ENCODE measurements at places on chromosomes 6 and 20.

- no peak for DNase-seq
Observed at GRCh38 chr6:108966855-108967755, 118.9 kb downstream of the ARMC2 start.

- DNase-seq: peak; percentile 47
Observed at GRCh38 chr20:20710443-20711315, 1.8 kb downstream of the RALGAPA2 start.

DNA sequence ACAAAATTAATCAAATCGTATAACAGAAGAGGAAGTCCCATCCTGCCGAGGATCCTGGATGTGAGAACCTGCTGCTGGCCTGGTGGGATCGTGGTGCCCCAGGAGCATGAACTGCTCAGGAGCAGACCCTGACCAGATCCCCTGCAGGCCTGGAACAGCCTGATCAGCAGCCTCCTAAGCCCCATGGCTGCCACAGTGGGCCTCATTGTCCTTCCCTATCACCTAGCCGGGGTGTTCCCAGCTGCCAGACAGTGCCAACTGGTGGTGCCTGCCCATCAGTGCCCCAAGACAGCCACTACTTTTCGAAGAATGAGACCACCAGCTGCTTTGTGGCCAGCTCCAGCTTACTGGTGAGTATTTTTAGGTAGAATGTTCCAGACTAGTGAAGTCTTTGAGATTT lies 19.6 kb upstream of the MAS1L start:
- no peak for DNase-seq

DNA sequence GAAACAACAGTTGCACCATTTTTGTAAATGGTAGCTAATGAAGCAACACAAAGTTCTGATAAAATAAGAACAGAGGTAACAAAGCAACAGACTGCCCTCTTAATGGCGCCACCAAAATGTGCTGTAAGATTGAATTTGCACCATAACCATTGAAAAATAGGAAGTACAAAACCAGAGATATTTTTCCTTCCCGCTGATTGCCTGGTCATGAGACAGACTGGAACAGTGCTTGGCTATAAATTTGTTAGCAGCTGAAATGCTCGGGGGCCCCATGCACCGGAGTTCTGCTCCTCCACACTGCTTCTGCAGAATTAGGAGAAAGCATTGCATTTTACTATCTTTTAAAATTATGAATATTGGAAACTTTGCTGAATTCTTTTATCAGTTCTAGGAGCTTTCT lies 164.4 kb upstream of the QKI start:
- no peak for DNase-seq

DNA sequence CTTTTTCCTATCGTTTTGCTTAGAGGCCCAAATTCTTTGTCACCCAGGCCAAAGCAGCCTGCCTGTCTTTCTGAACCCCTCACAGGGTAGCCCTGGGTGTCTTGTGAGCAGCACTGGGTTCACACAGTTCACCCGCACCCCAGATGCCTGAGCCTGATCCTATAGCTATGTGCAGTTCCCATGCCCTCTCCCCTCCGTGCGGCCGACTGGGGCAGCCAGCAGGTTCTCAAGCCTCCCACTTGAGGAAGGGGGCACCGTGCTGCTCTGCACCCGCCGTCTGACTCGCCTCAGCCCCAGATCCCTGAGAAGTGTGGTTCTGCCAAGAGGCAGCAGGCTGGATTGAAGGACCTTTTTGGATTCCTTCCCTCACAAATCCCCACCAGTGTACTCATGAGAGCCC lies 89.0 kb downstream of the PSMB1 start:
- no peak for DNase-seq

- no peak for DNase-seq
Observed at GRCh38 chr6:4788953-4789584, 12.9 kb downstream of the CDYL start.

- no peak for DNase-seq
Observed at GRCh38 chr20:48777005-48777404, 50.8 kb downstream of the PREX1 start.

DNA sequence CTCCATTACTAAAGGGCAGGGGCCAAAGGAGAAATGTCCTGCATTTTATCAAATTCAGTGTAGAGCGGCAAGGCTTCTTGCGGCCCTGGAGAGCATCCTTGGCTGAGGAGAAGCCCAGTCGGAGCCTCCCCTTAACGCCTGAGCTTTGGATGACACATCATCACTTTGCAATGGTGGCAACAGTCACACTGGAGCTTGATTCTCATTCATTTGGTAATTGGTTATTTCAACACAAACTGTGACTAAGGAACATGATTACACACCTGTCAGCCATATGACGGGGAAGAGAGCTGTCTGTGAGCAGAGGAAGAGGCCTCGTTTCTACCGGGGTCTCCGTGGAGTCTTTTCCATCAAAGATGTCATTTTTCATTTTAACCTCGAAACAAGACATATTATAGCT lies 81.4 kb downstream of the SOBP start:
- no peak for DNase-seq

DNA sequence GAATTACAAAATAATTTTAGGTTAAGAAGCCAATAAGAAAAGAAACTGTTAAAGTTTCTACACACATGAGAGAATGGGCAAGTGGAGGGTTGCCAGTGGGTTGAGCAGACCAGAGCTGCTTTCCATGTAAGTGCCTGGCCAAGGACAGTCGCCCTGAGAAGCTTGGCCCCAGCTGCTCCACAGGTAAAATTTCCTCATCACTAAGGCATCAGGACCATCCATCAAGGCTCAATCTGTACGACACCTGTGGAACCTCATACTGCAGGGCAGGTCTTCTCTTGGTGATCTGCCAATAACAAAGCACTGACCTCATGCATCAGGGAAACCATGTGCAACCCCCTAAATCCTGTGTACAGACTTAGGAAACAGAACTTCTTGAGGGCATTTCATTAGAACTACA lies 115.4 kb downstream of the INSM1 start:
- DNase-seq: no peak

DNA sequence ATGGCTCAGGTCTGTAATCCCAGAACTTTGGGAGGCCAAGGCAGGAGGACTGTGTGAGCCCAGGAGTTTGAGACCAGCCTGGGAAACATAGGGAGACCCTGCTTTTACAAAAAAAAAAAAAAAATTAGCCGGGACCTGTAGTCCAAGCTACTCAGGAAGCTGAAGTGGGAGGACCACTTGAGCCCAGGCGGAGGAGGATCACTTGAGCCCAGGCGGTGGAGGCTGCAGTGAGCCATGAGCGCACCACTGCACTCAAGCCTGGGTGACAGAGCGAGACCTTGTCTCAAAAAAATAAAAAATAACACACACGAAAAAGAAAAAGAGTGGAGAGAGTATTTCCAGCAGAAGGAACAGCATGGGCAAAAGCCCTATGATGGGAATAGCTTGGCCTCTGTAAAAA lies 2.0 kb downstream of the TTLL9 start:
- DNase-seq: no peak

DNA sequence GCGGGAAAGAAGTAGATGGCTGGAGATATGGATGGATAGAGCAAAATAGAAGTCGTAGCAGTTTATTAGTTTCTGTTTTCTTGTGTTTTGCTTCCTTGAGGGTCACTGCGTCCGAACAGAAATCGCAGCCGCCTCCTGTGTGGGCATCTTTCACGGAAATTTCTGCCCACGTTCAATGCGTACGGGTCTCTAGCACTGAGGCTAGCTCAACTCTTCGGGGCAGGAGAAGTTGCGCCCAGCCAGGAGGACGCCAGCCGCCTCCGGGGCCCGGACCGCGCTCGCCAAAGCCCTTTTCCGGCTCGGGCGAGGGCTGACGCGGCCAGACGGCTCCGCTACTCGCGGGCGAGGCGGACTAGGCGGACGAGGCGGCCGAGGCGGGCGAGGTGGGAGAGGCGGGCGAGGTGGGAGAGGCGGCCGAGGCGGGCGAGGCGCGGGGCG lies 814 bp downstream of the TFAP2B start:
- no peak for DNase-seq

GRCh38 chr6:111406200-111406721 lies 76.8 kb downstream of the REV3L start:
- DNase-seq: no peak

- no peak for DNase-seq
Observed at GRCh38 chr6:159487636-159488035, 205.4 kb downstream of the SOD2 start.

GRCh38 chr6:151059612-151060095 lies 180.1 kb upstream of the AKAP12 start:
- no peak for DNase-seq

DNA sequence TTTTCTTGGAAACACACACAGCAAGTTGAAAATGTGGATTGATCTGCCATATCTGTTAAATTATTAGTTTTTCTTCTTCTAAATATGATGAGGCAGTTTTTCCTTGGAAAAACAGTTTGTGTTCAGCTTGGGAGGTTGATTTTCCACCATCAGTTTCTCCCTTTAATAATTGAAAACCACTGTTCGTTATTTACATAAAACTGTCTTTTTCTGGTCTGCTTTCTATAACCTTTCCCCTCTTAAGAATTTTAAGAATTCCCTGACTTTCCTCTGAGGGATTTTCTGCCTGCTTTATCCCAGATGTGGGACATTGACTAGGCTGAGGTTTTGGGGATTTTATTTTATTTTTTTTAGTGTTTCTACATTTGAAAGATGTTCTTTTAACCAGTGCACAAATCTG lies 27.2 kb downstream of the DSE start:
- DNase-seq: no peak

DNA sequence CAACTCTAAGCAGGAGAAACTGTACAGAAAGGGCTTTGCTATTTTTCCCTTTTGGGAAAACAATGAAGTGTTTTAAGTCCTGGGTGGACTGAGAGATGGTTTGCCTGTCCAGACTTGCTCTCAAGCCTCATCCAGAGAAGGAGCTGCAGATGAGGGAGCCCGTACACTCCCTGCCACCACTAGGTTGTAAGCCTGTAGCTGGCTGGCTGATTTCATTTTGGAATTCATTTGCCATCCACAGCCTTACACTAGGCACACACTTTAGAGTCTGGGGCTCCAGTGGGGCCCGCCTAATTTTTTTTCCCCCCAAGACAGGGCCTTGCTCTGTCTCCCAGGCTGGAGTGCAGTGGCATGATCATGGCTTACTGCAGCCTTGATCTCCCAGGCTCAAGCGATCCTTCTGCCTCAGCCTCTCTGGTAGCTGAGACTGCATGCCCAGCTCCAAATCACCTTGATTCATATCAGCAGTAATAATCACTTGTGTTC lies 28.4 kb downstream of the POFUT1 start:
- DNase-seq: no peak

- DNase-seq: no peak
Observed at GRCh38 chr20:51372966-51373365, 169.6 kb downstream of the NFATC2 start.

DNA sequence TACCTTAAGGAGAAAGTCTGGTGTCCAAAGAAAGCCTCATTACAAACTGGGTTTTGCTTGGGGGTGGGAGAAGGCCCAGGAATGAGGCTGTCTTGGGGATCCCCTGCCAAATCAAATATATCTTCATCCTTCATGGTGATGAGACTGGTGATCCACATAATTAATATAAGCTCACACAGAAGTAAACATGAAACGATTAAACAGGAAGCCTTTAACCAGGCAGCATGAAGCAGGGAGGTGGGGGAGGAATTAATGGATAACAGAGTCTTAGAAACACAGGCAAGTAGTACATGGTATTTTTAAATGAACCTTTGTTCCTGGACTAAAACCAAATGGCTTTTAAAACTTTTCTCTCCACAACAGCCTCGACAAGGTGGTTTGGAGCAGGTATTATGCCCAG lies 437.5 kb downstream of the TFAP2A start:
- DNase-seq: no peak

- no peak for DNase-seq
Observed at GRCh38 chr6:170250981-170251775, 39.7 kb downstream of the DLL1 start.

DNA sequence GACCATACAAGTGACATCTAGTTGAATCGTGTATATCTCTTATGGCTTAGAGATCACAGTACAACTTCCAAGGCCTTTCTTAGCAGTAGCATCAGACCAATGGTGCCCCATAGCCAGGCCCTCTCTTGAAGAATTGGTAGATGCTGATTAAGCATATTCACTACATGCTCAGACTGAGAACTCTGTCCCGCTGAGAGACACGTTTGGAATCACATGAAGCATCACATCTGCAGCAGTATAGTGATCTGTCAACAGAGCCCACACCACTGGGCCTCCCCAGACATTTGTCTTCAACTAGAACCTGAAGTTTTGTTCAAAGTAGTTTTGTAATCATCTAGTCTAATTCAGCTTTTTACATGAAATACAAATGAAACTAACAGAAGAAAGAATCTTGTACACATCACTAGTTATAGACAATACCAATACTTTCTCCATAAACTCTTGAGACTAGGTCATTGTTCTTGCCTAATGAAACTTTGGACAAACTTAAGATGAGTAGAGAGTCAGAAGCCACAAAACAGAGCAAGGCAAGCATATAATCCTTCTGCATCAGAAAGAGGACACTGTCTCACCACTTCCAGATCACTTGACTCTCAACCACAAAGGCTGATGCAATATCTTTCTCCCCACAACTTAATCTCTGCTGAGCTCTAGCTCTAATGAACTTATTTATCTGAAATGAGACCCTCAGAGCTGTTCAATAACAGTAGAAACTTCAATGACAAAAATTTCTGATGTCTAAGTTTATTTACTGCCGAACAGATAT lies 182.7 kb downstream of the TBX18 start:
- DNase-seq: no peak

DNA sequence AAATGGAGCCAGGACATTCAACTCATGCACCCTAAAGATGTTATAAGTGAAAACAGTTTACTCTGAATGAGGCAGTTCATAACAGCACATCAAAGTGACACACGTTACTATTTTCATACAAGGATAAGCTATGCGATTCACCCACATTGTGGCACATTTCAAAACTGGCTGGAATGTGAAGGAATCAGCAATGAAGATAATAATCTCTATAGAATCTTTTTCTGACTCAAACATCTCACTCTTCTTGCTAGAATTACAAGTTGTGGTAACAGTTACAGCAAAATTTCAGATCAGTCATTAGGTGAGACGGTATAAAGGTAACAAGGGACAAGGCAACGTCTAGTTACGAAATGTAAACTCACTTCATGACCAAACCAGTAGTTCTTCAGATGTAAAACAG lies 17.5 kb downstream of the TMEM244 start:
- no peak for DNase-seq

DNA sequence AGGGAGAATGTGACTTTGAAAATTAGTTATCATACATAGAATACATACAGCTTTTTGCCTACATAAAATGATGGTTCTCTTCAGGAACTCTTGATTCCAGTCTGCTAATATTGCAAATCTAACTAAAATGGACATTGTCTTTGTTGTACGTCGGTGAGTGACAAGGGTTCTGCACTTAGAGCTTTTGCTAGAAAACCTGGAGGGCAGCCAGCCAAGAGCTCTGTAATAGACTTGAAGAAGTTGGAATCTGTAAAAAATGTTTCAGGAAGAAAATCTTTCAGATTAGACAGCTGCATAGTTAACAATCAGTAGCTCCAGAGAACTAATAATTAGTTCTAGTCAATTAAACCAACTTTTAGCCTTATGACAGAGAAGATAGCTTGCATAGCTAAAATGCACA lies 138.3 kb downstream of the FLRT3 start:
- DNase-seq: no peak

- DNase-seq: no peak
Observed at GRCh38 chr6:26022132-26022472, 59.5 kb downstream of the TRIM38 start.
